HTR-8/SVneo (cell line): ENCODE measurements at places on chromosomes 7 and 10.

DNA sequence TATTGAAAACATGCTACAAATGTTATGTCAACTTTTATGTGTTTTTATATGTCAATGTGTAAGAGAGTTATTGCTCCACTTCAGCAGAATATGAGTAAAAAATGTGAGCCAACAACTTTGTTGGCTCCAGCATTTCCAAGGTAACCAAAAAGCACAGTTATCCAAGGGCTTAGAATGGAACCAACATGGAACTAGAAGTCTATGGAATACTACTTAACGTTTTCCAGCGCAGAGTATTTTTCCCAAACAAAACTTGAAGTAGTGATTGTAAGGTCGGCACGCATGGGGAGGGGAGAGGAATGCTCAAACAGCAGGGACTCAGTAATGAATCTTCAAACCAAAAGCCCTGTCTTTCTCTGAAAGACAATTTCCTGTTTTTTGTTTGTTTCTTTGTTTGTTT, 45.0 kb upstream of the TSPAN13 start:
- DNase-seq = no peak

- peak; percentile 61 for DNase-seq
These were observed 67.7 kb downstream of the TACR2 start for GRCh38 chr10:69348816-69349541.

DNA sequence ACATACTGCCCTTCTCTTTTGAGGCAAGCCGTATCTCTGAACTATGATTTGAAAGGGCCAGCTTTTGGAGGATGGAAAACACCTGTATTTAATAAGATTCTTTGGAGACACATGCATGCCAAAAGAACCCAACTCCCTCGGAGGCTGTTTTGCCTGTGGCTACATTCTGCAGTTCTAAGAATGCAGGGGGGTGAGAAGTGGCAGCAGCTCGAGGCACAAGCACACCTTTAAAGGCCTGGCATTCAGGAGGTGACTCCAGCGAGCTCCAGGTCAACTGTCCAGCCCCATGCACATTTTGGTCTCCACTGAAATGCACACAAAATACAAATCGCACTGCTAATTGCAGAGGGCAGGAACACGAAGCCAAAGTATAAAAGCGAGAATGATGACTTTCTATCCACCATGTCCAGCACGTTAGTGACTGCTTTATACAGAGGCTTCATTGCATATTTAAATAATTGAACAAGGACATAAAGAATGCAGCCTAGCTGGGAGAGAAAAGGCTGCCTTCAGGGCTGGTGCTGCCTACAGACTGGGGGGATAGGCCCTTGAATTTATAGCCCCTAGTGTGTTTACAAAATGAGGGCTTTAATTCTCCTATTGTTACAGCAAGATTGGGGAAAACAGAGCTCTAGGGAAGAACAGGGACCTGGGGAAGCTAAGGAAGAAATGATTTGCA, 359.3 kb downstream of the PLXNA4 start:
- no peak for DNase-seq

DNA sequence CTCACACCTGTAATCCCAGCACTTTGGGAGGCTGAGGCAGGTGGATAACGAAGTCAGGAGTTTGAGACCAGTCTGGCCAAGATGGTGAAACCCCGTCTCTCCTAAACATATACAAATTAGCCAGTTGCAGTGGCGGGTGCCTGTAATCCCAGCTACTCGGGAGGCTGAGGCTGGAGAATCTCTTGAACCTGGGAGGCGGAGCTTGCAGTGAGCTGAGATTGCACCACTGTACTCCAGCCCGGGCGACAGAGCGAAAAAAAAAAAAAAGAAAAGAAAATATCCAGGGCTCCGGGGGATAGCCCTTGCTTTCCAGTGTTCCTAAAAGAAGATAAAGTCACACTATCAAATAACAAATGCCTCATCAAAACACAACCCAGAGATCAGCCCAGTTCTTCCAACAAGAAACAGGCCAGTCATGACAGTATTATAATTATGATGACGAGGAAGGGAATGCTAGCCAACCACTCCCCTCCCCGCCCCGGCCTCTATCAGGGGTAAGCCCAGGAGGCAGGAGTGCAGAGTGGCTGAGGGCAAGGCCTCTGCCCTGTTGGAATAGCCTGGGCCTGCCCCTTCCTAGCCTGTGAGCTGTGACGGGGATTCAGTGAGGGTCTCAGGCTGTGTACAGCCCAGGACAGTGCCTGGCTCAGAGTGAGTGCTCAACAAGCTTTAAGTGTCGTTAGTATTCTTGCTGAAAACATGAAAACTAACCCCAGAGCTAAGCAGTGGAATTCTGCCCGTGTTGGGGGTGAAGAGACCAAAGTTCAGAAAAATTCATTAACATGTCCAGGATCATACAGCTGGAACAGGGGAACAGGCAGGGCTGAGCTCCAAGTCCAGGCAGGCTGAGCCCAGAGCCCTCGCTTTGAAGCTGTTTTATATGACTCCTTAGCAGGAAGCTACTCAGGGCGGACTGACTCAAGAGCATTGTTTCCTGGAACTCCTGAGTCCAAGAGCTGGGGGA, 54.3 kb downstream of the FAM241B start:
- no peak for DNase-seq

- no peak for DNase-seq
These were observed 164.1 kb downstream of the PTEN start for GRCh38 chr10:88027570-88027969.

DNA sequence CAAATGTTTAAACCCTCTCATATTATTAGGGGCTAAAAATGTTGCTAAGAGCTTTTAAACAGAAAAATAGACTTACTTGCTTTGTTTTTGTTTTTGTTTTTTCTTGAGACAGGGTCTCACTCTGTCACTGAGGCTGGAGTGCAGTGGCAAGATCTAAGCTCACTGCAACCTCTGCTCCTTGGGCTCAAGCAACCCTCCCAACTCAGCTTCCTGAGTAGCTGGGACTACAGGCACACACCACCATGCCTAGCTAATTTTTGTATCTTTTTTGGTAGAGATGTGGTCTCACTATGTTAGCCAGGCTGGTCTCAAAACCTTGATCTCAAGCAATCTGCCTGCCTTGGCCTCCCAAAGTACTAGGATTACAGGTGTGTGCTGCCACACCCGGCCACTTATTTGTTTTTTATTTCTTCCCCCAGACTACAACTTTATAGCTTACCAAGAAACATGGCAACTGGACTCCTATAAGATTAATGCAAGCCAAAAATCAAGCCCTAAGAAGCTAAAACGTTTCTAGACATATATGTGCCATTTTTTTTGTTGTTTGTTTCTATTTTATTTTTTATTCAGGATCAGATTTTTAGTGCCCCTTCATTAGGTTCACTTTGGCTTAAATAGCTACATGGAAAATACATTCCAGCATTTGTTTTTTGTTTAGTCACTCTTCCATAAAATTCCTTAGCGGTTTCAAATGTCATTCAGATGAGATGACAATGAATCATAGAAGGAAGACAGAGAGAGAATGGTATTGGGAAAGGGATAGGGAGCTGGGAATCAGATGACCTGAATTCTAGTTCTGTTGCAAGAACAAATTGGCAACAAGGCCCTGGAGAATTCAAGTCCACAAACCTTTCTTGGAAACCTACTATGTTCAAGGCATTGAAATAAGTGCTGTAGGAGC, 163.4 kb upstream of the MKLN1 start:
- DNase-seq = peak; percentile 74

GRCh38 chr10:43749145-43749576, 100.5 kb upstream of the ZNF32 start:
- no peak for DNase-seq

DNA sequence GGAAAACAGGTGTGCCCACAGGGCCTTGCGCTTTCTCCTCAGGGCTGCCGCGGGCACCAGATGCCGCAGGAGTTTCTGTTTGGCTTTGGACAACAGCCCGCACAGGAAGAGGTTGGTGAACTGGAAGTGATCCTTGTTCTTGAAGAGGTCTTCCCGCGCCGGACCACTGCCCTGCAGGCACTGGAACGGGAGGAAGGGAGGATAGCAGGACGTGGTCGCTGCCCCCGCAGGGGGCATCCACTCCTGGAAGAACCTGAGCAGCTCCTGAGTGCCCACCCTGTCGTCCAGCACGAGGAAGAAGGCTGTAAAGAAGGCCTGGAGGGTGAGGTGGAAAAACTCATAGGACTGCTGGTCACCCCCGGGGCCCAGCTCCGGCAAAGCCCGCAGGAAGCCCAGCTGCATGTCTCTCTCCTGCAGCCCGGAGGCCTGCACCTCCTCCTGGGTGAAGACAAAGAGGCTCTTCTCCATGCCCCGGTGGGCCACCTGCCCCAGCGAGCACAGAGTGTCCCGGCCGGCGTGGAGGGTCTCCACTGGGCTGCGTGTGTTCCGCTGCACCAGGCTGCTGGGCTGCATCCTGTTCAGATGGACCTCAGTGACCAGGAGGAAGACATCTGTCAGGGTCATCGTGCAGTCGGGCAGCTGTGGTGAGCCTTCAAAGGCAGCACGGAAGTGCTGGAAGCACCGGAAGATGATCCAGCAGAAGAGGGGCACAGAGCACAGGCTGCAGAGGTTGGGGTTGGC, 26.9 kb downstream of the NOD1 start:
- no peak for DNase-seq

- no peak for DNase-seq
These were observed 11.0 kb upstream of the ZNF107 start for GRCh38 chr7:64654796-64655548.

DNA sequence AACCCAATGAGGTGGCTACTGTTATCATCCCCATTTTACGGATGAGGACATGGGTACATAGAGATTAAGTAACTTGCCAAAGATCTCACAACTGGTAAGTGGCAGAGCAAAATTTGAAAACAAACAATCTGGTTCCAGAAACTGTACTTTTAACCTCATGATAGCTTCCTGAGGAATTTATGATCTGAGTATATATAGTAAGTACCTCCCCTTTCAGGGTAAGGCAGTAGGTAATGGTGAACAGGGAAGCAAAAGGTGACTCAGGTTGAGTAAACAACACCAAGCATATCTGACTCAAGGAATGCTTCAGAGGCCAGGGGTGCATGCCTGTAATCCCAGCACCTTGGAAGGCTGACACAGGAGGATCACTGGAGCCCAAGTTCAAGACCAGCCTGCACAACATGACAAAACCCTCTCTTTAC, 21.1 kb downstream of the KLLN start:
- DNase-seq = no peak

GRCh38 chr10:67308912-67309311, 383.1 kb downstream of the LRRTM3 start:
- DNase-seq = no peak

DNA sequence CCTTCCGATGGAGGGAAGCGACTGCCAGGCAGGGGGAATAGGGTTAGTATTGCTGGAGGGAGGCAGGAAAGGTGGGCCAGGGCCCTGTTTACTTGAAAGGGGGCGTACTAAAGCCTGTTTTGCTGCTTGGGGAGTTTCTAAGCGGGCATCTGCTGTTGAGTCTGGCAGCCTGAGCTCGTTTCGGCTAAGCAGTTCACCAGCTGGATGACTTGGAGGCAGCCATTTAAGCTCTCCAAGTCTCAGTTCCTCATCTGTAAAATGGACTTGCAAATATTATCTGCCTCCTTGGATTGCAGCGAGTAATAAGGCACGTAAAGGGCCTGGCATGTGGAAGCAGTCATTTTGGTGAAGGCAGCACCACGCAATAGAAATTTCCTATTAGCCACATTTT, 44.0 kb downstream of the LDB3 start:
- no peak for DNase-seq

GRCh38 chr7:100157334-100158228, 942 bp downstream of the TRAPPC14 start:
- no peak for DNase-seq

DNA sequence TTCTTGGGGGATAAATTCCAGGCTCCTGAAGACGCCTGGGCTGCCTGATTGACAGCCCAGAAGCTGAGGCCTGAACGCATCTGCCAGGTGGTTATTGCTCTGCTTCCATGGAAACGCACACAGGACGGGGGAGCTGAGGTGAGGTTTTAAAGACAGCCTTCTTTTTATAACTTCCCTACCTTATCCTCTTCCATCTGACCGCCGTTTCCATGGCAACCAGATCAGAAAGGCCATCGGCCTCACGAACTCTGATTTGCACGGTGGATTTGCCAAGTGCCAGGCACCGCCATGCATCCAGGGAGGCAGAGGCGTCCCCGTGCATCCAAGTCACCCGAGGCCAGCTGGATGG, 260.9 kb downstream of the ADARB2 start:
- DNase-seq = no peak

GRCh38 chr10:99921948-99922347, 87.8 kb downstream of the DNMBP start:
- no peak for DNase-seq

DNA sequence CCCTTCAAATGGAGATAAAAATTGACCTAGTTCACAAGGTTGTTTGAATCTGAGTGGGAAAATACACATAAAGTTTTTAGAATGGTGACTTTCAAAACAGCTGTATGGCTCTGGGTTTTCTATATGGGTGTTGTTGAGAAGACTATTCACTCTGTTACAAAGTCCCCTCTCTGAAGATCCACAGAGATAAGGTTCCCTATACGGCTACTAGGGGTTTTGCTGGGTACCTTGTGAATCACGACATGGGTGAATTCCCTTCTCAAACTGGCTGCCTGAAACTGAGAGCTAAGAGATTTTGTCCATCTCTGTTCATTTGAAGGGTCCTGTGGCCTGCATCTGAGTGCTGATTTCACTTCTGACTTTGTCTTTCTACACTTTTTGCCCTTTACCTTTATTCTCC, 11.8 kb upstream of the SLC13A1 start:
- no peak for DNase-seq

DNA sequence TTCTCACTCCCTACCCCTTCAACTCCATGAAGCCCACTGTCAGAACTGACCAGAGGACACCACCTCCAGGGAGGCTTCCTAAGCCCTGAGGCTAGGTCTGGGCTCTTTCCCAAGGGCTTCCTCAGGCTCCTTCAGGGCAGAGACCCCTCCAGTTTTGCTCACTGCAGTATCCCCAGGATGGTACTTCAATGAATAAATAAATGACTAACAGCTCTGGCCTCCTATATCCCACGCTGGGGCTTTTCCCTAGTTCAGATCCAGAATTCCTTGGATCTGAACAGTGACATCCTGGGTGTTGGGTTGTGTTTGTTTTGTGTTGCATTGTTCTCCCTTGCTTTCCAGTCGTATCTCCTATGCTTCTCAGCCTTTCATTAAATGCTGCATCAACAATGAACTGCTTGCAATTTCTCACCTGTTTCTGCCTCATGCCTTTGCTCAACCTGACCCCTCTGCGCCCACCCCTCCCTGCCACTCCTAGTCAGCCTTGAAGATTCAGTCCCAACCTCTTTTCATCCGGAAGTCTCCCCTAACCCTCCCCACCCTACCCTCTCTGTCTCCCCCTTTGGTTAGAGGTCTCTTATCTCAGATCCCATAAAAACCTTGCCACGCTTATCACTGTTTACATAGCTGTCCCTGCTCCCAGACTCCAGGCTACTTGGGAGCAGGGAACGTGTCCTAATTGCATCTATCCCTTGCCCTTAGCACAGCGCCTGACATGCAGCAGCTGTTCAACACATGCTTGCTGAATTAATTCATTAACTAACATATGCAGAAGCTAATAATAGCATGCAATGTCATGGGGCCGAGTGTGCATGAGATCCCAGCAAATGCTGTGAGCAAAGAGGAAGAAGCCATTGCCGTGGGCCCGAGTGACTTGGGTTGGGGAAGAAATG, 41.7 kb downstream of the PPP1R3C start:
- DNase-seq = no peak

DNA sequence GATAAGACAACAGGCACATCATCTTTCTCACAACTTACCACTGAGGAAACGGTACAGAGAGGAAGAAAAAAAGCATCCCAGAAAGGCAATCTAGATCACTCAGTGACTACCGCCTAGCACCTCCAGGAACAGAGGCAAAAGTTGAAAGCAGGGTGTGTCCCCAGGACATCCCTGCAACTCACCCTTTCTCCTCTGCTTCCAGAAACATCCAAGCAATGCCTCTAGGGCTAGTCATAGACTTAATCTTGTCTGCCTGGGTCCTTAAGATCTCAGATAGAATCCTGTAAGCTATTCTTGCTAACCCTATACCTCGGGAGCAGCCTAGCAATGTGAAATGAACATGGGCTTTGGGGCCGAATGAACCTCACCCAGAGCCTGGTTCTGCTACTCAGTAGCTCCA, 18.8 kb upstream of the PDCD4 start:
- no peak for DNase-seq
